Endothelial cell (in vitro differentiated cells): ENCODE measurements at places on chromosomes 1 and 21.

GRCh38 chr21:32916522-32917099, 109.1 kb upstream of the OLIG2 start:
- H3K4me1 ChIP-seq, result peaks cover 8% of the 10 kb centered on the region
- no peak overlapping the region for H3K4me3 ChIP-seq
- H3K36me3 ChIP-seq, result no peaks in the 10 kb centered on the region
- no peak for DNase-seq
- H3K27me3 ChIP-seq, result peaks cover 2% of the 10 kb centered on the region

DNA sequence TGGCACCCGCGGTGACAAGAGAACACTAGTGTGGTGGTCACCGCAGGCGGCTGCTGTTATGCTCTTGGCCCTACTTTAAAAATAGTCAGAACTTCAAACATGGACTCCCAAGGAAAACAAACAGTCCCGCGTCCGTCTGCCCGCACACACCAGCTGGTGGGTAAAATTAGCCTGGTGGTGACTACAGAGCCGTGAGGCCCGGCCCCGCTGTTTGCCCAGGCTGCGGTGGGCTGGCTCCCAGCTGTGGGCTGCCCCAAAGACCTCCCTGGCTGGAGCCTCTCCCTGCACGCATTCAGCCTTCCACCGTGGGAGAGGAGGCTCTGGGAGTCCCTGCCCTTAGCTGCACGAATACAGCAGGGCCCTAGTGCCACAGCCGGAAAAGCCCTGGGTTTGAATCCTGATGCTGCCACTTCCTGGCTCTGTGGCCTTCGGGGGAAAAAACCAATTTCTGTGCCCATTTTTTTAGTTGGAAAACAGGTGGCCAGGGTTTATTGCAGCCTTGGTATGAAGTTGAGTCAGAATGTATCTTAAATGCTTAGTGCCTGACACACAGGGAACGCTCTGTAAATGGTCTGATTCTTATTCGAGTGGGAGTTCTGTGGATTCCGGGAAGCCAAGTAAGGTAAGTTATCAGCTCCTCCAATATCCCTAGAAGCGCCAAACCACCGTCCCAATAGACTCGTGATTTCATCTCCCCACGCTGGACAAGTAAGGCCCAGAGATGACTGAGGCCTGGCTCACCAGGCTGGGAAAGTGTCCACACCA, 58.2 kb downstream of the ALPL start:
- no peak overlapping the region for H3K4me3 ChIP-seq
- no peaks in the 10 kb centered on the region for H3K36me3 ChIP-seq

- H3K27me3 ChIP-seq, result peaks cover 2% of the 10 kb centered on the region
- H3K36me3 ChIP-seq, result peaks cover 9% of the 10 kb centered on the region
- peaks cover 2% of the 10 kb centered on the region for H3K4me1 ChIP-seq
- H3K27ac ChIP-seq, result no peak overlapping the region
These were observed 43.6 kb downstream of the C21orf91 start for GRCh38 chr21:17775431-17776126.

GRCh38 chr1:55957276-55957675, 622.1 kb downstream of the PLPP3 start:
- no peak overlapping the region for H3K4me3 ChIP-seq
- DNase-seq, result no peak
- no peak overlapping the region for H3K27ac ChIP-seq
- no peaks in the 10 kb centered on the region for H3K27me3 ChIP-seq

- H3K27me3 ChIP-seq, result peaks cover 3% of the 10 kb centered on the region
- H3K4me3 ChIP-seq, result no peak overlapping the region
- no peaks in the 10 kb centered on the region for H3K4me1 ChIP-seq
These were observed 29.7 kb downstream of the SERTAD4 start for GRCh38 chr1:210262167-210262896.

- H3K27me3 ChIP-seq, result peaks cover 2% of the 10 kb centered on the region
- no peak overlapping the region for H3K27ac ChIP-seq
- DNase-seq, result peak; percentile 35
- peak overlapping the region; percentile 84 for H3K4me3 ChIP-seq
These were observed 62.4 kb downstream of the CD247 start for GRCh38 chr1:167455786-167456446.

GRCh38 chr21:35149698-35150097, 100.6 kb upstream of the RUNX1 start:
- DNase-seq, result no peak
- no peaks in the 10 kb centered on the region for H3K4me1 ChIP-seq
- H3K27me3 ChIP-seq, result no peaks in the 10 kb centered on the region
- no peaks in the 10 kb centered on the region for H3K36me3 ChIP-seq
- H3K27ac ChIP-seq, result no peak overlapping the region

- no peak overlapping the region for H3K4me3 ChIP-seq
- no peak overlapping the region for H3K27ac ChIP-seq
These were observed 19.9 kb upstream of the HMGCL start for GRCh38 chr1:23845163-23845562.

DNA sequence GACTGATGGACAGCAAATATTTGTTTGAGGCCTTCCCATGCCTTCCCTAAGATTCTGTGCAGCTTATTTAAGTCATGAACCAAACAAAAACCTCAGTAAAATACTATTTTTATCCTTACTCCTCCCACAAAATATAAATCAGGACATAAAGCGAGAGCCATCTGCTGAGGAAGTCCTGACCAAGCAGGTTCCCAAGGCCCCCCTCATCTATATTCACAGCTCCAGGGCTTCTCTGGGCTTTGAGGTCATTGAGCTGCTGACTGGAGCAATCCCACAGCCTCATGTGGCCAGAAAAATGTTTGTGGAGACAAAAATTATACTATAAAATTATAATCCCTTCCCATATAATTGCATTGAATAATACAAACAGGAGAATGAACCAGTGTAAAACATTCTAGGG, 846.2 kb downstream of the ADGRL2 start:
- H3K4me1 ChIP-seq, result no peaks in the 10 kb centered on the region
- H3K36me3 ChIP-seq, result no peaks in the 10 kb centered on the region
- H3K27ac ChIP-seq, result no peak overlapping the region
- no peak for DNase-seq
- no peak overlapping the region for H3K4me3 ChIP-seq

- peaks cover 3% of the 10 kb centered on the region for H3K27me3 ChIP-seq
- no peak for DNase-seq
- H3K4me1 ChIP-seq, result no peaks in the 10 kb centered on the region
- peaks cover 14% of the 10 kb centered on the region for H3K36me3 ChIP-seq
These were observed 15.6 kb downstream of the SSU72 start for GRCh38 chr1:1559066-1559465.

DNA sequence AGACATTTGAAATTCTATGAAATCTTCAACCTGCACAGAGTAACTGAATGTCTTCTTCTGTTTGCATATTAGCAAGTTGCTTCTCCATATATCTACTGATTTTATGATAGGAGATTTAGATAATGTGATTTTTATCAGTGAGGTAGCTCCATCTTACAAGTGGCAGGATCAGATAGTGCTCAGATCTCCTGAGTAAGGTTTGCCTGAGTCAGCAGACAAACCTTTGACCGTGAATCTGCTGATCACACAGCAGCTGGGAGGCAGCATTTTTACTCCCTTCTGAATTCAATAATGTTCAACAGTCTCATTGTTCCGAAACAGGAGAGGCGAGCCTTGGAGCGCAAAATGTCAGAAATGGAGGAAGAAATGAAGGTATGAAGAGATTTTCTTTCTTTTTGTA, 141.4 kb downstream of the SYT2 start:
- H3K36me3 ChIP-seq, result no peaks in the 10 kb centered on the region
- no peaks in the 10 kb centered on the region for H3K4me1 ChIP-seq
- no peak overlapping the region for H3K4me3 ChIP-seq
- no peak overlapping the region for H3K27ac ChIP-seq
- no peaks in the 10 kb centered on the region for H3K27me3 ChIP-seq

- peaks cover 3% of the 10 kb centered on the region for H3K27me3 ChIP-seq
- no peak overlapping the region for H3K4me3 ChIP-seq
- peaks cover 3% of the 10 kb centered on the region for H3K36me3 ChIP-seq
- no peak for DNase-seq
- H3K4me1 ChIP-seq, result peaks cover 17% of the 10 kb centered on the region
These were observed 38.7 kb downstream of the GPR137B start for GRCh38 chr1:236181059-236181458.

GRCh38 chr1:115911294-115911693, 65.0 kb upstream of the SLC22A15 start:
- H3K27me3 ChIP-seq, result no peaks in the 10 kb centered on the region
- H3K4me1 ChIP-seq, result peaks cover 3% of the 10 kb centered on the region
- no peak overlapping the region for H3K27ac ChIP-seq
- H3K4me3 ChIP-seq, result no peak overlapping the region

- H3K4me1 ChIP-seq, result peaks cover 35% of the 10 kb centered on the region
- H3K4me3 ChIP-seq, result no peak overlapping the region
- peaks cover 2% of the 10 kb centered on the region for H3K27me3 ChIP-seq
- no peaks in the 10 kb centered on the region for H3K36me3 ChIP-seq
- H3K27ac ChIP-seq, result no peak overlapping the region
These were observed 93.9 kb upstream of the PPM1J start for GRCh38 chr1:112808861-112809684.

DNA sequence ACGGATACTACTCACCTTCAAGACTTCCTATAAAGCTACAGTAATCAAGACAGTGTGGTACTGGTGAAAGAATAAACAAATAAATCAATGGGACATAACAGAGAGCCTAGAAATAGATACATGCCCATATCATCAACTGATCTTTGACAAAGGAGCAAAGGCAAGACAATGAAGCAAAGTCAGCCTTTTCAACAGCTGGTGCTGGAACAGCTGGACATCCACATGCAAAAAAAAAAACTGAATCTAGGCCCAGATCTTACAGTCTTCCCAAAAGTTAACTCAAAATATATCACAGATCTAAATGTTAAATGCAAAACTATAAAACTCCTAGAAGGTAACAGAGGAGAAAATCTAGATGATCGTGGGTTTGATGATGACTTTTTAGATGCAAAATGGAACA, 170.3 kb downstream of the MIS18A start:
- H3K27me3 ChIP-seq, result no peaks in the 10 kb centered on the region
- DNase-seq, result no peak
- no peak overlapping the region for H3K4me3 ChIP-seq
- no peaks in the 10 kb centered on the region for H3K36me3 ChIP-seq

GRCh38 chr1:41618066-41618825, 133.8 kb upstream of the EDN2 start:
- H3K27ac ChIP-seq, result no peak overlapping the region
- DNase-seq, result no peak
- no peaks in the 10 kb centered on the region for H3K4me1 ChIP-seq
- peaks cover 5% of the 10 kb centered on the region for H3K36me3 ChIP-seq
- H3K27me3 ChIP-seq, result peaks cover 6% of the 10 kb centered on the region

DNA sequence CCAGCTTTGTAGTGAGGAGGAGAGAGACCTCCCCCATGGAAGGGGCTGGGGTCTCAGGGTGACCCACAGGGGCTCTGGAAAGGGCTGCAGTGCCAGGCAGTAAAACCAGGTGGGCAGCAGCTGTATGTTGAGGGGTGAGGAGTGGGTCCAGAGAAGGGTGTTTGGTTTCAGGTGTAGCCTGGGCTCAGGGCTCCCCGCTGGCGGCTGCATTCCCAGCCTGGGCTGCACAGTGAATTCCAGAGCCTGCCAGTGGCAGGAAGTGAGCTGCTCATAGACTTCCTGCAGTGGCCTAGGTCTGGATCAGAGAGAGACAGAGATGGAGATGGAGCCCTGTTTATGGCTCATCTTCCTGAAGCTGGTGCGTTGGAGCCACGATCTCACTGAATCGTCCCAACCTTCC, 356.4 kb downstream of the PTPRU start:
- no peak overlapping the region for H3K4me3 ChIP-seq
- H3K36me3 ChIP-seq, result no peaks in the 10 kb centered on the region
- peak; percentile 20 for DNase-seq

GRCh38 chr1:23399229-23399628, 25.3 kb downstream of the TCEA3 start:
- H3K4me1 ChIP-seq, result peaks cover 19% of the 10 kb centered on the region
- peaks cover 8% of the 10 kb centered on the region for H3K36me3 ChIP-seq
- no peak overlapping the region for H3K27ac ChIP-seq
- H3K27me3 ChIP-seq, result peaks cover 12% of the 10 kb centered on the region

- H3K27ac ChIP-seq, result no peak overlapping the region
- peaks cover 3% of the 10 kb centered on the region for H3K36me3 ChIP-seq
- no peak overlapping the region for H3K4me3 ChIP-seq
- H3K4me1 ChIP-seq, result no peaks in the 10 kb centered on the region
- no peaks in the 10 kb centered on the region for H3K27me3 ChIP-seq
- peak; percentile 10 for DNase-seq
These were observed 45.6 kb downstream of the DDX20 start for GRCh38 chr1:111801071-111801850.

GRCh38 chr1:37123276-37124115, 89.2 kb upstream of the GRIK3 start:
- no peaks in the 10 kb centered on the region for H3K36me3 ChIP-seq
- H3K27ac ChIP-seq, result no peak overlapping the region
- H3K4me1 ChIP-seq, result no peaks in the 10 kb centered on the region
- no peak overlapping the region for H3K4me3 ChIP-seq
- peaks cover 6% of the 10 kb centered on the region for H3K27me3 ChIP-seq
- DNase-seq, result no peak

DNA sequence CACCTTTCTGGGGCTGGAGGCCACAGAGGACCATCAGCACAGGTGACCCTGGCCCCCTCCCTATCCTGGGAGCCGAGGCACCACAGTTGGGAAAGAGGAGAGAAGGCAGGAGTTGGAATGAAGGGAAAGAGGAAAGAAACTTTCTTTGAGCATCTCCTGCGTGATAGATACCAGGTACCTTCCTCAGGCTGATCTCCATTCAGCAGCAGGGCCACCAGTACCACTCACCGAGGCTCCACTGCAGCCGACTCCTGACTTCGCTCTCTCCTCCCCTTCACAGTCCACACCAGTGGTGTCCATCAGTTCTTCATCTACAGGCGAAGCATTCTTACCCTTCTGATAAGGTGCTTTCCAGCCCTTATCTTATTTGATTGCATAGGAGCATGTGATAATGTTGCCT, 55.3 kb downstream of the LGR6 start:
- H3K27ac ChIP-seq, result no peak overlapping the region
- H3K4me1 ChIP-seq, result peaks cover 21% of the 10 kb centered on the region
- H3K36me3 ChIP-seq, result no peaks in the 10 kb centered on the region
- H3K4me3 ChIP-seq, result no peak overlapping the region

DNA sequence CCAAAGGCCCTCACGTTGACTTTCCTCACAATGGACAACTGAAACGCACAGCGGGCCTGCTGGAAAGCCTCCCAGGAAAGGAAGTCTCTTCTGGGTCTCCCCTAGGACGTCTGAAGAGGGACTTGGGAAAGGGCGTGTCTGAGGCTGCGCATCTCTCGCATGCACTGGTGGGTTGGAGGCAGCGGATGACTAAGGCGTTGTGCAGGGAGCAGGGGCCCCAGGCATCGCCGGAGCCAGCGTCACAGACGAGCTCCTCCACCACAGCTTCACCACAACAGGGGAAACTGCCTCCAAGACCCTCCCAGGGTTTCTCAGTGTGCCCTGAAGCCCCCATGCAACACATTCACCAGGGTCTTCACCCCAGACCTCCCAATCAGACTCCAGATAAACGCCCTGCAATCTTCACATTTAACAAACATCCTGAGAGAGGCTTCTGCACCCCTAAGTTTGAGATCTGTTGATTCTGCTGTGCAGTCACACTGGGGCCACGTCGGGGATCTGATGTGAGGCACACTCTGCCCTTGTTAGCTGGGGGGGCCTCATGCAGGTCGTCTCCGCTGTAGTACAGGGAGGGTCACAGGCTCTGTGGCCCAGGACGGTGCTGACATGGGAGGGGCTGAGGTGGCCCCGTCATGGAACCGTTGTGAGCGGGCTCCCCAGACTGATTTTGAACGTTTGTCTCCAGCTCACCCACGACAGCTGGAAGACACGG, 7.0 kb upstream of the TFF1 start:
- H3K4me3 ChIP-seq, result no peak overlapping the region
- DNase-seq, result no peak
- peaks cover 21% of the 10 kb centered on the region for H3K27me3 ChIP-seq
- H3K36me3 ChIP-seq, result peaks cover 4% of the 10 kb centered on the region
- H3K27ac ChIP-seq, result no peak overlapping the region
